ENCODE measurements at places on chromosomes 5 and 9. TPM values are rescaled to one million over a fixed set of nuclear protein-coding genes. Genes with fewer than 3 reads are reported as not detected.

RGS3 gene
- total RNA-seq, result 15.0 TPM

DEPDC1B gene
- total RNA-seq, result 0.44 TPM

TLN1 gene
- total RNA-seq, result 362 TPM

TICAM2 gene
- total RNA-seq, result 13.3 TPM

PRUNE2 gene
- total RNA-seq, result not detected

KCNN2 gene
- not detected for total RNA-seq

FAM153A gene
- 0.05 TPM for total RNA-seq

PRSS3 gene
- total RNA-seq, result not detected

LMX1B gene
- not detected for total RNA-seq

SUB1 gene
- 237 TPM for total RNA-seq

IFNA13 gene
- total RNA-seq, result not detected

PRDM12 gene
- total RNA-seq, result not detected

RASEF gene
- not detected for total RNA-seq

LHX6 gene
- not detected for total RNA-seq

CDH12 gene
- total RNA-seq, result not detected

TMEM8B gene
- total RNA-seq, result 5.0 TPM

FCHSD1 gene
- 63.2 TPM for total RNA-seq

CSF2 gene
- total RNA-seq, result 0.29 TPM

LHX3 gene
- not detected for total RNA-seq

C7 gene
- total RNA-seq, result not detected

ENHO gene
- not detected for total RNA-seq

ZNG1A gene
- 58.8 TPM for total RNA-seq

ECM2 gene
- not detected for total RNA-seq

GHR gene
- total RNA-seq, result not detected

SLC25A46 gene
- 42.2 TPM for total RNA-seq

LRRC70 gene
- 0.84 TPM for total RNA-seq

OR1J2 gene
- total RNA-seq, result not detected

SEMA5A gene
- not detected for total RNA-seq

COL15A1 gene
- 0.15 TPM for total RNA-seq

RAB3C gene
- total RNA-seq, result 0.47 TPM

AMBP gene
- total RNA-seq, result not detected

SLC2A6 gene
- 32.9 TPM for total RNA-seq

HMCN2 gene
- not detected for total RNA-seq

GABRB2 gene
- 0.29 TPM for total RNA-seq

TMC1 gene
- total RNA-seq, result not detected

ZFP37 gene
- total RNA-seq, result 1.7 TPM

RMRP gene
- 8,247 TPM for total RNA-seq

SPATA31C1 gene
- total RNA-seq, result not detected
